ENCODE measurements at places on chromosomes 12 and 14.

DNA sequence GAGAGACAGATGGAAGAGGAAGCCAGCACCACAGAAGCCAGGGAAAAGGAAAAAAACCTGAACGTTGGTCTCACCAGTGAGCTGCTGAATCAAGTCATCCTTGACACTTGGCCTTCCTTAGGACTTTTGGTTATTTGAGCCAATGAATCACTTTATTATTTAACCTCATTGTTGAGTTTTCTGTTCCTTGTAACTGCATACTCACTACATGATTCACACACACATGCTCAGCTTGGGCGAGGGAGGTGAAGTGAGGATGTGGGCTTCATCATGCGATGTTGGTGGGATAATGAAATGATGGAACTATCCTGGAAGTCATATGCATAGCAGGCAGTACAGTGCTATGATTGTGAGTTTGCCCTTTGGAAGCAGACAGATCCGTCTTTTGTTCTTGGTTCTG, 40.6 kb upstream of the RPH3A start:
- DNase-seq: no peak

GRCh38 chr14:52399921-52400595, 85.9 kb downstream of the PTGER2 start:
- DNase-seq: no peak

DNA sequence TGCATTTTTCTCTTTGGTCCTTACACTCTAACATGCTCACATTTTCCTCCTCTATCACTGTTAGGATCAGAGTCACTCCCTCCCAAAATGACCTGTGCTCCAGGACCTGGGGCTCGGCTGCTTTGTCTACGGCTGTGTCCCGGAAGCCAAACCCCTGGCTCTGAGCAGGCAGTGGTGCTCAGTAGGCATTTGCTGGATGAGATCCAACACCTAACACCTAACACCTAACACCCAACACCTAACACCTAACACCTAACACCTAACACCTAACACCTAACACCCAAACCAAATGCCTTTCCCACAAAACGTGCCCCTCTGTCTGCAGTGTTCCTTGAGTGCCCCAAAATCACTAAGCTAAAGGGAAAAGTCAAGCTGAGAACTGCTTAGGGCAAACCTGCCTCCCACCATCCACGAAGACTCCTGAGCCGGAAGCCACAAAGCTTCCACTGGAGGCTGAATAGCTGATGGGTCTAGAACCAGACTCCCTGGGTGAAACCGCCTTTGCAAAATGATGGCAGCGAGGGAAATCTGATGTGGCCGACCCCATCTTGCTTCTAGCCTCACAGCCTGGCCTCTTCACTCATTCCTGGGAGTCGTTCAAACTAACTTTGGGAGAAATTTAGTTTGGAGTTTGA, 29.2 kb downstream of the HSP90AA1 start:
- no peak for DNase-seq

DNA sequence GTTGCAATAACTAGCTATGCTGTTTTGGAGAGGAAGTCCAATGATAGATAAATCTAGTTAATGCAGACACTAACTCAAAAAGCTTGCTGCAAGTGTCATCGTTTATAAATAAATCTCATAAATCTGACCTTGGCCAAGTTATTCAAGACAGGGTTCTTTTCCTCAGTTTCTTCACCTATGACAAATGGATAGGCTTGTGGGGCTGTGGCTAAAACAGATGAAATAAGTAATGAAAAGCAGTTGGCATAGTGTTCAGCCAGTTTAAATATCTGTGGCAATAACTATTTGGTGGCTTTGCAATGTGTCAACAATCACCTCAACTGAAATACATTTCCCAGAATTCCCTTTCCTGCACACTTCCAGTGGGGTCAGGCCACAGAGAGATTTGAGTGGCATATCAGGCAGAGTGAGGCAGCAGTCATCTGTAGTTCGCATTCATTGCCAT, 169.9 kb downstream of the DYRK2 start:
- DNase-seq: no peak

DNA sequence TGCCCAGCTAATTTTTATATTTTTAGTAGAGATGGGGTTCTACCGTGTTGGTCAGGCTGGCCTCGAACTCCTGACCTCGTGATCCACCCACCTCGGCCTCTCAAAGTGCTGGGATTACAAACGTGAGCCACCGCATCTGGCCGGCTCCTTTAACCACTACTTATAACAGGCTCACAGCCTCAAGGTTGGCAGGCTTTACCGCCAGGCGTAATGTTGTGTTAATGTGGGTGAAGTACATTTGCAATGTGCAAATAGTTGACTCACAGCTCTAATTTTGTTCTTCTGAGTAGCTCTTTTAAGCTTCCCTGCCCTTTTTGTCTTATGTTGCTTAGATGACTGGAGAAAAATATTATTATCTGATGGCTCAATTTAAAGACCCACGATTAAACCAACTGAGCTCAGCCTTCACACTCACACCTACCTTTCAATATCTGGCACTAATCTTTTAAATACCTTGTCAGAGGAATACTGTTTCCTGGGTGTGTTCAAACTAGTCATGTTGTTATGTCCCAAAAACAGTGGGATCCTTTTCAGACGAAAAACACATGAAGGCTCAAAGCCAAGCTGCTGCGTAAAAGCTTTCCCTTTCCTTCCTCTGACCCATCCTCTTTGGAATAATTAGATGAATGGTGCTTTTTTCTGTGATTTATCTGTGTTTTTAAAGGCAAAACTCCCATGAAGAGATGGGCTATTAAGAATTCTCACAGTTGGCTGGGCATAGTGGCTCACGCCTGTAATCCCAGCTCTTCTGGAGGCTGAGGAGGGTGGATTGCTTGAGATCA, 57.2 kb upstream of the USP44 start:
- peak; percentile 66 for DNase-seq

- DNase-seq: no peak
Measured at GRCh38 chr12:120835304-120835612, 68.9 kb downstream of the SPPL3 start.

DNA sequence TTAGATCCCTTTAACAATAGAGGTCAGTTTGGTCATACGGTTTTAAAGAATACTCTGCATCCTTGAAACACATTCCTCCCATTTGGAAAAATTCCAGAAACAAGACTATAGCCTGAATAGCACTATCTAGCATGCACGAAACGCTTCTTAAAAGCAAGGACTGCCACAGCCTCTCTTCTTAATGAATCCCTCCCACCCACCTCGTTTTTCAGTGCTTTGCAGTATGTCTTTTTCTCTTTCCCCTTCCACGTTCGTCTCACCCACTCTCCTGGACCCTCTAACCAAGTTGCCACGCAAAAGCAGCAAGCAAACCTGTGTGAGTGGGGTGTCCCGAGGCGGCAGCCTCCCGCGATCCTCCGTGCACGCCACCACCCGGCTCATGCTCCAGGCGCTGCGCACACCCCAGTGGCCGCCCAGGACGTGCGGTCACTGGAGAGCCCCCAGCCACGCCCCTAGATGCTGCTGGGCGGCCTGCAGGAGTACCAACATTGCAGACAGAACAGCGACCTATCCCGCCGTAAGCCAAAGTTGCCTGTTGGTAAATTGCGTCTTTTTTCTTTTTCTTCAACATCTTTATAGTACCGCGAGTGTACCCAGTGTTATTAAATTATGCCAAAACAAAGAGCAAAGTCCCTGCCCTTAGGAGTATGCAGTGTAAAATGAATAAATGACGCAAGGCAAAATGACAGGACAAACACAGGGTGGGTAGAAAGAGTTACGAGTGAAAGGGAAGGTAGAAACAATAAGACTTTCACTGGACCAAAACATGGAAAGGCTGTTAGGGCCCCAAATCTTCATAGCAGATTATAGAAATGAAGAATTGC, at the start of gene SLC38A4:
Gene SLC38A4, minus strand, starts transcription at position 407 of the 824 bp plus-strand sequence. CDS start 32,926 bp downstream, outside the sequence.
- DNase-seq: no peak

- DNase-seq: no peak
Measured at GRCh38 chr14:94046696-94047250, 20.6 kb downstream of the OTUB2 start.

GRCh38 chr12:54159140-54159539, 29.6 kb downstream of the SMUG1 start:
- no peak for DNase-seq

DNA sequence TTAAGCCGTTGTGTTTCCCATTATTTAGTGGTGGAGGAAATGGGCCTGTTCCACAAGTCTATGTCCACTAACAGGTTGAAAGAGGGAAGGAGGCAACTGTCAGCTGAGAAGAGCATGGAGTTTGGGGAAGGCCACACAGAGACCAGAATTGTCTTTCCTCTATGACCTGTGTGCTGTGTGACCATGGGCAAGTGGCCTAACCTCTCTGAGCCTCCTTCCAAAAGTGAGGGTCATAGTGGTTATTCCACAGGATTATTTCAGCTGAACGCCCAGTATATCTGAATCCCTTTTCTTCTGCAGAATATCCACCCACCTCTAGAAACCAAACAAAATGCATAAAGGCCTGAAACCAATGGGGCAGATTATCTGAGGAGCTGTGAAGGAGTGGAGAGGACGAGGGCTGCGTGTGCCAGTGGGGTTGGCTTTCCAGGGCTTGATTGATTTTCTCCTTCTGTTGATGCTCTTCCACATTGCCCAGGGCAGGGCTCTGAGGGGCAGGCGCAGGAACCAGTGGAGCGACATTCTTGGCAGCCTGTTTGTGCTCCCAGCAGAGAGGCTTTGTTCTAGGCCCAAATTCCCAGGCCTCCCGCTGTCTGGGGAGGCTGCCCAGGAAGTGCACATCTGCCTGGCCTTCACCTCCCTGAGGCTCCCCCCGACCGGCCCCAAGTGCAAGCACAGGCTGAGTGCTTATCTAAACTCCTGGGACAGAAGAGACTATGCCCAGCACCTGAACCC, 452.7 kb downstream of the BCL11B start:
- no peak for DNase-seq

DNA sequence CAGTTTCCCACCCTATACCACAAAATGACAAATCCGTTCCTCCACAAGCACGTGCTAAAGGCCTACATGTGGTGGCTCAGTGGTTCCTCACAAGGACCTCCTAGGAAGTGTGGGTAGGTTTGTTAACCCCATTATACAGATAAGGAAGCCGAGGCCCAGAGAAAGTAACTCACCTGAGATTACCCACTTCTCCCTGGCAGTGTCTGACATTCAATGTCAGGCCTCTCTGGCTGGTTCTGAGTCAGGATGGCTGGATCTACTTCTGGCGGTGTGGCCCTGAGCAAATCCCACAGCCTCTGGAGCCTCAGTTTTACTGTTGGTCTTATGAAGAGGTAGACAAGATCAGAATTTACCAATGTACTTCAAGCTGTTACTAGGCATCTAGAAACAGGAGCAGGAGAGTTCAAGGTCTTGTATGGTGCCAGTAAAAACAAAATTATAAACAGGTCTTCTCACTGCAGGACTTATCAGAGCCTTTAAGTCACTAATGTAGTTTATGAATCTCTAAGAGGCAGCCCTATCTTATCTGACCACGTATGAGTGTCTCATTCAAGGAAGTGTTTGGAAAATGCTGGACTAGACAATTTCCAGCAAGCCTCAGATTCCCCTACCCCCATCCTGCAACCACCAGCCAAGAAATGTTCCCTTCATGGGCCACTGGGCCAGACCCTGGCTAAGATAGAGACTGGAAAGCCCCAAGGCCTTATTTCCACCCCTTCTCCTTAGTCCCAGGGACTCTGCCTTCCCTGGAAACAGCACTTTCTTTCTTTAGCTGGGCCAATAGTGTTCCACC, 4.2 kb downstream of the HSPB8 start:
- DNase-seq: peak; percentile 38

- DNase-seq: no peak
Measured at GRCh38 chr14:56666294-56666693, 86.7 kb downstream of the TMEM260 start.

DNA sequence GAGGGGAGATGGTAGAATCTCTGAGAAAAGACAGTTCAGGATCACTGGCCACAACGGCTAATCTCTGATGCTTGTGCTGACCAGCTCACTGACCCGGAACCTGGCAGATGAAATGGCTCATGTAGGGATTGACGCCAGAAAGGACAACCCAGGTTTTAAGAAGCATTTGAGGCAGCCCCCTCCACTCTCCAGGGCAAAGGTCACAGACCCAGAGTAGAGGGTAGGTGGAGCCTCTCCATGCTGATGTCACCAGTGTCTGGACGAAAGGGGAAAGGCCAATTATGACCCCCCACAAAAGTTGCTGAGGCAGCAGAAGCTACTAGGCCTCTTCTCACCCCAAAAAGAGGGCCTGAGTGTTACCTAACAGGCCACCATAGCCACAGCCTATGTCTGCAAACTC, 1.2 kb downstream of the METTL1 start:
- DNase-seq: no peak

DNA sequence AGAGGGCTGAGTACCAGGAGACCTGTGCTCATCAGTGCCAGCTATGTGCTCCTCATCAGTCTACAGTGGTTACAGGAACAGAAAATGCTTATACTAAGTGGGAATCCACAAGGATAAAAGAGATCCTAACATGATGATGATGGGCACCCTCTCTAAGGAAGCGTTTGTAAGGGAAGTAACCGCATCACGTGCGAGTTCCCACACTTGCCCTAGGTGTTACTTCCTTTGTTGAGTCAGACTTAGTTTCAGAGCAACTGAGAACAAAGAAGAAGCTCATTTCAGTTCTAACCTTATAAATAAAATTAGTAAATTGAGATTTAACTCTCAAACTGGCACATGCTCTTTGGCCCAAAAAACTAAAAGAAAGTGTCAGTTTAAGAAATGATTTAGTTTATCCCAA, 956.4 kb upstream of the TMEM132C start:
- DNase-seq: no peak

- no peak for DNase-seq
Measured at GRCh38 chr12:68454892-68455291, 122.7 kb upstream of the MDM1 start.

DNA sequence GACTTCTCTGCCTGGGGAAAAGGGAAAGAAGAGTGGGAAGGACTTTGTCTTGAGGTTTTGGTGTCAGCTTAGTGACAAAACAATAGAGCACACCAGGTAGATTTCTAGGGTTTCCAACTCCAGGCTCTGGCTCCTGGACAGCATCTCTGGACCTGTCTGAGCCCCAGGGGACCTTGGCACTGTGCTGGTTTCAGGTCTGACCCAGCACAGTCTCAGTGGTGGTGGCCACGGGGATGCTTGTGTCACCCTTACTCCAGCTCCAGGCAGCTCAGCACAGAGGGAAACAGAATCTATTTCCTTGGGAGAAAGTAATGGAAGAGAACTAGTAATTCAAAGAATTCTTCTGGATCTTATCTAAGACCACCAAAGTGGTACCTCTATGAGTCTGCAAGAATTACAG, 11.1 kb upstream of the CKAP4 start:
- DNase-seq: no peak

DNA sequence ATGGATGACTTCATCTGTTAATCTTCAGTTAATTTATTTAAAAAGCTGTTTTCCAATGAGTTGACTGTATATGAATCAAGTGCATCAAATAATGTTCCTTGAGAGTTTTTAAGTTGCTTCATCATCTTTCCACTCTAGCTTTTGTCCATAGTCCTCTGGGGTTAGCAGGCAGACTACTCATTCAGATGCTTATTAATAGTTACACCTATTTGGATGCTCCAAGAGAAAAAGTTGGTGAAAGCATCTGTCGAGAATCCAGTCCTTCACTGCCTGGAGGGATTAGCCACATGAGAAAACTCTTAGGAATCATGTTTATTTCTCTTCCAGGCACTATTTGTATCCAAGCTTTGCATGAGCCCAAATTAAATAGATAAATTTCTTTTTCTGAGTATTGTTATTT, 70.2 kb downstream of the DACT1 start:
- no peak for DNase-seq

Data from heart left ventricle (tissue), 16 donors.